Mucosa of descending colon (tissue), 3 donors: ENCODE measurements at places on chromosomes 2 and 18.

GRCh38 chr18:43587538-43588153, 310.4 kb upstream of the SYT4 start:
- DNase-seq: no peak

DNA sequence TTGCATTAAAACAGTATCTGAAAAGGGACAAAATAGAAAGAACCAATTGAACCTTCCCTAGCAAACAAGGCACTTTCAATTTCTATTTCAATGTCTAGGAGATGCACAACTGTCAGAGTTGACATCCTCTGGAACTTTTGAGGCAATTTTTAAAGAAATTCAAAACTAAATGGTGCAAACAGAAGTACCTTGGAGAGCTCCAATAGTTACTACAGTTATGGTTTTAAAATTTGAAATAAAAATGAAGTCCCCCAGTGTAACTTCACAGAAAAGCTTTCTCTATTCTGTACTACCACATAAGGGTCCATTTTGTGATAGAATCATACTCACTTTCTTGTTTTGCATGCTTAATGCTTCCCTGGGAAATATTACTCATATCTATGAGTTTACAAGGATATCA, 162.1 kb downstream of the KCNH7 start:
- no peak for DNase-seq

DNA sequence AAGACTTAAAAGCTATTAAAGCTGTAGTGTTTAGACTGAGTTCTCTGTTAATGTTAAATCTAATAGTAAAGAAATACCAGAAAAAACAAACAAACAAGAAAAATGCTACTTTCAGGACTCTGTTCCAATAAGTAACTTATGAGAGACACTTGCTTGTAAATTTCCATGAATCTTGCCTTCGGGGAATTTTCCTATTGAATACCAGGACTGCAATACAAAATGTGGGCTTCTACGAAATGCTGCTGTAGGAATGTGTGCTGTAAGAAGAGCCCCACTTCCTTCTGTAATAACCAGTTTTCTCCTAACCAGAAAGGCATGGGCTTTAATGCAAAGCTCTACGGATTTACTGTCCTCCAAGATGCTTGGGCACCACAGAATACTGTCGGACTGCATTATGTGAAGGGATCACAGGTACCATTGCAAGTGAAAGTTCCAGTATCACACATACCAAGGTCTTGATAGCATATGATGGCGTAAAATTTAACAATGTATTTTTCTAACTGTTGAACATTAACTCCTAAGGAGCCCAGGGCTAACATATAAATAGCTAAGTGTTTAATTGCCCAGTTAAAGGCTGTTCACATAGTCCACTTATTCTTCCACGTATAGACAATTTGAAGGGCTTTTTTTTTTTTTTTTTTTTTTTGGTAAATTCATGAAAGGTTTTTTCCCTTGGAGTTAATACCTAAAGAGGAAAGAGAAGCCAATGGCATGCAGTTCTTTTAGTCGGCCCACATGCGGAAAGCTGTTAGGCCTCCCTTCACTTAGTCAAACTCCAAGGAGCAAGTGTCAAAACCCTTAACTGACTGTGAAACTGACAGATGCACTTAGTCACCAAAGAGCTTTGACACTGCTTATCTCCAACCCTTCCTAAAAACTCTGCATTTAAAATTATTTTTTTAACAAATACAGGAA, 564.0 kb upstream of the POU3F3 start:
- no peak for DNase-seq

GRCh38 chr2:95325590-95326432, 28.7 kb downstream of the KCNIP3 start:
- DNase-seq: no peak

GRCh38 chr18:38900445-38900844, 1334.8 kb upstream of the CELF4 start:
- DNase-seq: no peak

DNA sequence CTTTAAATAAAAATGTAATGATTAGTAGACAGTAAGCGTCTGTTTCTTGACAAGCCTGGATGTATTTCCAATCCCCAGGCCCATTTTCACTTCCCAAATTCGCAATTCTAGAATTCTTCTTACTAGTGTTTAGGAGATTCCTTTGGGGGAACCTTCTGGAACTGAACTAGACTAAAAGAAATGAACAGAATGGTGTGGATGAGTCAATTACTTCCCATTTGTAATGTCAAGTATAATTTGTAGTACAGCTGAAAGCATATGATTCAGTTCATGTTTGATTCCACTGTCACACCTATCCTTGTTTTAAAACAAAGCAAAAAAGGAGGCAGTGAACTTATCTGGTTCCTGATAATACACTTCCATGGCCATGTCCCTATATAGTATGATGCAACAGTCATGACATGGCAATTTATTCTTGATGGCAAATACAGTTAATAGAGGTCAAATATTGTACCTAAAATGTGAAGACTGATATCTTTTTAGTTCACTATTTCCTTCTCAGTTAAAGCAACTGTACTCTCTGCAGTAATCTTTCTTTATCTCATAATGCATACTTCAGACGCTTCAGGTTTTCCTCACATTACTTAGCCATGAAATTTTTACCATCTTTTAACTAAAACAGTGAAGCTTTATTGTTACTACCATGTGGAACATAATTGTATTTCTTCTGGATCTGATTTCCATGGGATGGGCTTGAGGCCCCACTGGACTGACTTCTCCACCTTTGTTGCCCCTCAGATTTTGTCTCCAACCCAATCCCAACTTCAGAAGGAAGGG, 2.0 kb downstream of the IDH1 start:
- no peak for DNase-seq
